ENCODE measurements at places on chromosomes 5 and 9. TPM values are rescaled to one million over a fixed set of nuclear protein-coding genes. Genes with fewer than 3 reads are reported as not detected.

The SPATA31C1 gene
- total RNA-seq = not detected

The PTGR1 gene
- total RNA-seq = 41.5 TPM

- DNase-seq = no peak
Observed at GRCh38 chr5:124481419-124481818, 265.0 kb downstream of the ZNF608 start.

DNA sequence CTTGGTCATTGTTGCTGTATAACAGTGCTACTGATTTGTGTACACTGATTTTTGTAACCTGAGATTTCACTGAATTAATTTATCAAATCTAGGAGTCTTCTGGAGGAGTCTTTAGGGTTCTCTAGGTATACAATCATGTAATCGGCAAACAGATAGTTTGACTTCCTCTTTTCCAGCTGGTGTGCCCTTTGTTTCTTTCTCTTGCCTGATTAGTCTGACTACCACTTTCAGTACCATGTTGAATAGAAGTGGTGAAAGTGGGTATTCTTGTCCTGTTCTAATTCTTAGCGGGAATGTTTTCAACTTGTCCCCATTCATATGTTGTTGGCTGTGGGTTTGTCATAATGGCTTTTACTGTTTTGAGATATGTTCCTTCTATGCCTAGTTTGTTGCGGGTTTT, 24.7 kb upstream of the RANBP6 start:
- DNase-seq = no peak

DNA sequence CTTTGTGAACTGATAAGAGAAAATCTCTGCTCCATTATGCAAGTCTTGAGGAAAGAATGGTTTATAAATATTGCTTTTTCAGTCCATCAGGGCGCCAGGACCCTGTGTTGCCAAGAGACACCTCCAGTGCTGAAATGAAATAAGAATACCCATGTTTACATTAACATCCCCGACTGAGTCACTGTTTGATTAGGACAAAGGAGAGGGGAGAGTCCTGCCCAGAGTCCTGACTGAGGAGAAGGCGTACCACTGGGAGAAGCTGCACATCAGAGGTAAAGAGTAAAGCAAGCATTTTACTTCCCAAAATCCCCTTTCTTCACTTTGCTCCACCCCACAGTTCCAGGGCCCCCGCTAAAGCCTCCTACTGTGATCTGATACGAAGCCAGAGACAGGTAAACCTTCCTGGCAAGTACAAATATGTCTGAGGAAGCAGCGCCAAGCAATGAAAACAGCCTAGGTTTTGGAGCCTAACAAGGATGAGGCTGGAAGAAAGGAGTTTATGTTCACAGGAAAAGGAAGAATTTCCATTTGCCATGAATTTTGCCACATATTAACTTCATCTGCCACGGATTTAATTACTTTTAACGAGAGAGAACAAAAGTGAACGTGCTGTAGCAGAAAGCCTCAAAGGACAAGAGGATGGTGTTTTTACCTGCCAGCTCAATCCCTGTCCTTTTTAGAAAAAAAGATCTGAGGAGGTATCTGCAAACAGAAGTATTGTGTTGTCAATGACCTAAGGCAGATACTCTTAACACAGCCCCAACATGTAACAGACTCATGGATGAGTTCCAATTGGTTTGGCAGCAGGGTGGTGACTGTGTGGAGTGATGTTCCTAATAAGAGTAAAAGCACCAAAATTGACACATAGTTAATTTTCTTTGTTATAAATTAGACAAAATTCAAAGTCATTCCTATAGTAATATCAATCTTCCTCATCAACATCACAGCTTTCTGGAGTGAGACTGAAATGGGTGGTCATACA, 209.4 kb upstream of the TLE4 start:
- DNase-seq = no peak

Measured in mucosa of descending colon (tissue), 3 donors.